CD4-positive, alpha-beta T cell treated with Interleukin-17A for 4 hours (primary cell): ENCODE measurements at places on chromosomes 6 and 20.

GRCh38 chr6:96521306-96521643, 331 bp upstream of the UFL1 start:
- no peak for DNase-seq

- no peak for DNase-seq
Measured at GRCh38 chr6:83808005-83808404, 45.2 kb upstream of the RIPPLY2 start.

DNA sequence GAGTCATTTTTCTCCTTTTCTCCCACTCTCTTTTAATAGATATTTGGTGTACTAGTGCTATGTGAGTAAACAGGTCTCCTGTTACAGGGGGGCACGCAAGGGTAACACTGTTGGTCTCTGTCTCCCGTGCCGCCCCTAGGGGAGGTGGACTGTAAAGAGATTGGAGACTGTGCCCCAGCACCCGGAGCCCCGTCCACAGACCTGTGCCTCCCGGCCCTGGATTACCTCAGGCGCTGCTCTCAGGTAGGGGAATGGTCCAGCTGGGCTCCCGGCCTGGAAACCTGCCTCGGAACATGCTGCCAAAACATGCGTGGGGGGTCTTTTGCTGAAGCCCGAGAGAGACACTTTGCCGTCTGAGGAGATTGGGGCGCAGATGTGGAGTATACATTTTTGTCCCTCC, 66.4 kb upstream of the SMIM28 start:
- no peak for DNase-seq

- no peak for DNase-seq
Measured at GRCh38 chr6:14105547-14105946, 12.0 kb upstream of the CD83 start.

GRCh38 chr6:144415835-144416237, 130.7 kb downstream of the UTRN start:
- DNase-seq, result no peak

- no peak for DNase-seq
Measured at GRCh38 chr6:142760152-142760551, 184.8 kb downstream of the HIVEP2 start.

GRCh38 chr6:150922137-150922536, 56.6 kb downstream of the MTHFD1L start:
- DNase-seq, result no peak

- no peak for DNase-seq
Measured at GRCh38 chr20:25313593-25313992, 65.7 kb downstream of the PYGB start.

- no peak for DNase-seq
Measured at GRCh38 chr6:166703149-166703710, 76.2 kb upstream of the RPS6KA2 start.

DNA sequence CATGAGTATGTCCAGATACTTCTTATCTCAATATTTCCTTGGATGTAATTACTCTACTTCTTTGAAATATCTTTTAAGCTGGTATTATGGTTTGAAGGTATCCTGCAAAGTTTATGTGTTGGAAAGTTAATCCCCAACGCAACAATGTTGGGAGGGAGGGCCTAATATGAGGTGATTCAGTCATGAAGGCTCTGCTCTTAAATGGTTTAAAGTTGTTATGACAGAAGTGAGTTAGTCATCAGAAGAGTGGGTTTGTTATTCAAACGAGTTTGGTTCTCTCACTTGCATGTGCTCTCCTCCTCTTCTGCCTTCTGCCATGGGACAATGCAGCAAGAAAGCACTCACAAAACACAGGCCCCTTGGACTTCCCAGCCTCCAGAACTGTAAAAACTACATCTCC, 176.3 kb downstream of the KCNQ5 start:
- no peak for DNase-seq

DNA sequence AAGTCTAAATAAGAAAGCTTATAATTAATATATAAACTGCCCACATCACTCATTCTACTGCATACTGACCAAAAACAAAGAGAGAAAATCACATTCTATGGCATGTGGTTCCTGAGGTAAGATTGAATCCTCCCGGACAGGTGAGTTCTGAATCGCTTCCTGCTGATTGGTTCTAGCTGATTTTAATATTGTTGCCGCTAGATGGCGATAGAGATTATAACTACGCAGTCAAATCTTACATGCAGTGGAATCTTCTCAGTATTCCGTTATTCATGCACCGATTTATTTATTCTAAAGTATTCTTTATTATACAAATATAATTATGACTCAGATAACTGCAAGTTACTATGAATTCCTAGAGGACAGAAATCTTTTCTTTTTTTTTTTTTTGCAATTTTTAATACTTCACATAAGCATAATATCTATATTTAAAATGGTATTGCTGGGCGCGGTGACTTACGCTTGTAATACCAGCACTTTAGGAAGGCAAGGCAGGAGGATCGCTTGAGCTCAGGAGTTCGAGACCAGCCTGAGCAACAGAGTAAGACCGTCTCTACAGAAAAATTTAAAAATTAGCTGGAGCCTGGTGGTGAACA, 24.2 kb upstream of the TMX4 start:
- peak; percentile 40 for DNase-seq

DNA sequence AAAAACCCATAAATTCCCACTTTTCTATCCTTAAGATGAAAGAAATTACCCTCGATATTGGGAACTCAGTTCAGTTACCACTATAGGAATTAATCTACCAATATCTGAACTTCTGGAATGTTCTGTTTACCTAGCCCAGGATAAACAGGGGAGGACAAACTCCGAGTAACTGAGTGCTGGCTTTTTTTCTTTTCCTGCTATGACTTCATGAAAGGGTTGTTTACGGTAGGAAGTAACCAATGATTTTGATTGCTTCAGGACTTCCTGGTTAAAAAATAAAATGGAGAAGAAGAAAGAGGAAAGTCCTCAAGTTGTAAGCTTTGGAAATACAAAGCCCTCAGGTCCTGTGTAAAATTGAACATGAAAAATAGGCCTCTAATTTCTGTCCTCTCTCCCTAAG, 167.7 kb downstream of the ZNF217 start:
- no peak for DNase-seq

DNA sequence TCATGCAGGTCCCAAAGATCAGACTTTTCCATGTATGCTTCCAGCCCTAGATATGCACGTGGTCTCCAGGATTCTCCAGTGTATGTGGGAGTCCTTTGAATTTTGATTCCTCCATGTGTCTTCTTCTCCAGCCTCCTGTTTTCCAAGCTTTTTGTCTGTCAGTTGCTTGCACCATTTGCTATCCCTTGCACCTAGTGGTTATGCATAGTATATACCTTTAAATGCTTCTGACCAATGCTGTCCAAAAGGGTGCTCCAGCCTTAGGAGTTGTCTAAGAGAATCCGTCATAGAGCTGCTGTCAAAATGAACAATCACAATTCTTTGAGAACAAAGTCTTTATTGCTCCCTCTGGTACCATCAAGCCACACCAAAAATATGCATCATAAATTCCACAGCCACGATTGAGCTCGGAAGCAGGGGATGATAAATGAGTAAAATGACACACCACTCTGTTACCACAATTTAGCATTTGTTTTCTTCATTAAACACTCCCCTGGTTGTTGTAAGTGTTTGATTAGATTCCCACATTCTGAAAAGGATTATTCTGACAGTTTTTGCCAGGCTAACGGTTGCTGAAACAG, 706.2 kb upstream of the GJE1 start:
- DNase-seq, result no peak

DNA sequence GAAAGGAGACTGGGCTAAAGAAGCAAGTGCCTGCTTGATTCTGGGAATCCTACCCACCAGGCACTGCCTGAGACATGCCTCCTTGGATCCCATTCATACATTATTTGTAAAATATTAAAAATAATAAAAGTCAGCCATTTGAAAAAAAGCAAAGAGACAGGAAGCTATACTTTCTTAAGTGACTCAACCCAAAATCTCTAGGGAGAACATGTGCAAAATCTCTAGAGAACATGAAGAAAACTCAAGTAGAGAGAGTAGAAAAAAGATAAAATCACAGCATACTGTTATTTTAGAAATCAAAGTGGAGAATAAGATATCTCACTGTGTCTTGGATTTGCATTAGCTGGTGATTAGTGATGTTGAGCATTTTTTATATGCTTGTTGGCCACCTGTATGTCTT, 197.2 kb upstream of the GGTLC1 start:
- DNase-seq, result no peak

DNA sequence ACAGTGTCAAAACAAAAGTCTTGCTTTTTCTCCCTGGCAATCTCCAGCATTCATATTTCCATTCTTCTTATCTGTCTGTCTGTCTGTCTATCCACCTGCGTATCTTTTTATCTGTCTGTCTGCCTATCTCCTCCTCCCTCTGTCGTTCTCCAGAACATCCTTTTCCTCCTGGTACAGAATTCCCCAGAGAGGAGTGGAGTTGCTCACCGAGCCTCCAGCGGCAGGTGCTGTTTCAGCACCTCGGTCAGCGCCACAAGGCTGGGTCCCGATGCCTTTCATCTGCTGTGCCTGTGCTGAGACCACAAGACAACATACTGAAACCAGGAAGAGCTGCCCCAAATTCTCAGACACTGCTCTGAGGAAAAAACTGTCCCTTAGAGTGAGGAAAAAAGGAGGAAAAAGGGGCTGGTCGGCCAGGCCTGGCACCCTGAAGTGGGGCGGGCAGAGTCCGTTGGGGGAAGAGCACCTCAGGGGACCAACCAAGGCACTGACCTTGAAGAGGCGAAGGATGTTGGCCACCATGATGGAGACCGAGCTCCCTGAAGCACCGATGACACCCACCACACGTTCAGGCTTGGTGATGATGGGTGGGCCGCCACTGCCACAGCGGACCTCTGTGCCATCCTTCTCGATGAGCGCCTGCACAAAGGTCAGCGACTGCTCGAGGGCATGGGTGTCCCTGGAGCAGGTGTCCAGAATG, 13.3 kb downstream of the GRM4 start:
- peak; percentile 44 for DNase-seq

DNA sequence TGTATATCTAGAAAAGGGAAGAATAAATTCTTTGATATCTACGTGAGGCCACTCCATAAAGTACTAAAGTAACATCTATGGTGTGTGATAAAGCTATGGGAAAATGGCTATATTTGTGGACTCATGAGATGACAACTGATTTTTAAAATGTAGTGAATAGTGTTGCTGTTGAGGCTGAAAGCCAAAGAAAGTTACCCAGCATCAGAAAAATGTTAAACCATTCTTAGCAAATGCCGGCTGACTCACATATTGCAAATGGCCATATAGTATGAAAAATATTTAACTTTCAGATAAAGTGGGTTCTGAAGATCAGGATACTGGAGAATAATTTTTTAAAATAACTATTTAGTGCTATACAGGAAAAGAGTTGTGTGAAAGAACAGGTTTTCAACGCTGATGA, 129.9 kb upstream of the GRIK2 start:
- no peak for DNase-seq

DNA sequence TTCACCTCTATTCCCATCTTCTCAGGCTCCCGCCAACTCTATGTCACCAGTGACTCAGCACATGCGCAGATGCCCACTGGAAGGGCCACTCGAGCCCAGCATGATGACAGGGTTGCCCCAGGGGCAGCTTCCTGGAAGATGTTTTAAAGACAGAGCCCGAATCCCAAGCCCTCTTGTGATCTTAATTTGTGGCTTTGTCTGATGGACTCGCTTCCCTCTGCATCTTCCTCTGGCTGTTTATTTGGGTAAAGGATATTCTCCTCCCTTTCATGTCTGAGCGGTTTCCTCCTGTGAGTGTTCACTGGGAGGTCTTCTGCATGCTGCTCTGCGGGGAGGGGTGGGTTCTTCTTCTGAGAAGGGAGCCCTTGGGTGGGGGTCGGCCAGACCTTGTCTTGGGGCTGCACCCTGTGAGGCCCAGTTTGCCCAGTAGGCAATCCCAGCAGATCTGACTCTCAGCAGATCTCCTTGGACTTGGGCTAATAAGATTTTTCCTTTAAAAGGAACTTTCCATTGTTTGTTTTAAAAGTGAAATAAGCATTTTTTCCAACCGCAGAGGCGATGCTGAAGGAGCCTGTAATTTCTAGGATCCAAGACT, 401.0 kb downstream of the CDC5L start:
- no peak for DNase-seq

GRCh38 chr6:128323011-128323410, 197.4 kb downstream of the PTPRK start:
- no peak for DNase-seq

DNA sequence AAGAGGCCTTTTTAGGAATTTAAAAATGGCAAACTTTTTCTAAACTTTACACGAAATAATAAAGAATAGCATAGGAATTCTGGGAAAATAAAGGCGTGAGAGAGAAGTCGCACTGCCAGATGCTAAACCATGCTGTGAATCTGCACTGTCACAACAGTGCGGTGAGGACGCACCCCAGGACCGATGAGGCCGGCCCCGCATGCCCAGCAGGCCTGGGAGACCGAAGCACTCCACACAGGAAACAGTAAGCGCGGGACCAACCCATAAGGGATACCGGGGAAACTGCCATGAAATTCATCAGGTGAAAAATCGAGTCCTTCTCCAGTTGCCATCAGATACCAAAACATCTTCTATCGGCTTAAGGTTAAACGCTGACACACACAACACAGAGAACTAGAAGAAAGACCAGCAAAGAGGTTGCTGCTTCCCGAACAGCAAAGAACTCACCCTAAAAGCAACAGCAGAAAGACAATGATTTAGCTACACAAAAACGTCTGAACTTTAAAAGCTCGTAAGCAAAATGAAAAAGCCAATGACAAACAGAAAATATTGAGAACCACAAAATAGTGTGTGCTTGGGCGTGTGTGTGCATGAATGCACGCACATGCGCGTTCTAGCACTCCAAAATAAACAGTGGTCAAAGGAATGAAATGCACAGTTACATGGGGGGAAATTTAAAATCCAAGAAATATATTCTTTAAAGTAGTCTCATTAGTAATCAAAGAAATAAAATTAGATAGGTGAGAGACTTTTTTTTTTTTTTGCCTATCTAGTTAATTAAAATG, 15.4 kb downstream of the RAMACL start:
- DNase-seq, result no peak
